ENCODE measurements at places on chromosomes 5 and 9. TPM values are rescaled to one million over a fixed set of nuclear protein-coding genes. Genes with fewer than 3 reads are reported as not detected.

Gene ZNF608
- 1.4 TPM for polyA plus RNA-seq

Gene ENG
- 232 TPM for polyA plus RNA-seq

Gene OSMR
- polyA plus RNA-seq: 37.1 TPM

Gene FAT2
- not detected for polyA plus RNA-seq

Gene ZNF483
- 0.18 TPM for polyA plus RNA-seq

Gene ENTREP1
- not detected for polyA plus RNA-seq

Gene FIBCD1
- 23.7 TPM for polyA plus RNA-seq

Gene MAP3K1
- 1.8 TPM for polyA plus RNA-seq

Gene PTGR1
- 99.5 TPM for polyA plus RNA-seq

Gene CDC25C
- polyA plus RNA-seq: 2.9 TPM

Gene PDZD2
- 0.43 TPM for polyA plus RNA-seq

Gene NKD2
- polyA plus RNA-seq: not detected

Gene HINT1
- polyA plus RNA-seq: 458 TPM

Gene ANKHD1
- 24.3 TPM for polyA plus RNA-seq

Gene SLC6A18
- polyA plus RNA-seq: not detected

Gene CCDC171
- 0.96 TPM for polyA plus RNA-seq

Gene GDNF
- 1.7 TPM for polyA plus RNA-seq

Gene PHF24
- polyA plus RNA-seq: not detected

Gene SPATA6L
- polyA plus RNA-seq: 0.69 TPM
